Activated naive CD4-positive, alpha-beta T cell treated with anti-CD3 and anti-CD28 coated beads, Interleukin-2, amount 50 U/mL, for 72 hours (primary cell): ENCODE measurements at places on chromosomes 2 and 18.

DNA sequence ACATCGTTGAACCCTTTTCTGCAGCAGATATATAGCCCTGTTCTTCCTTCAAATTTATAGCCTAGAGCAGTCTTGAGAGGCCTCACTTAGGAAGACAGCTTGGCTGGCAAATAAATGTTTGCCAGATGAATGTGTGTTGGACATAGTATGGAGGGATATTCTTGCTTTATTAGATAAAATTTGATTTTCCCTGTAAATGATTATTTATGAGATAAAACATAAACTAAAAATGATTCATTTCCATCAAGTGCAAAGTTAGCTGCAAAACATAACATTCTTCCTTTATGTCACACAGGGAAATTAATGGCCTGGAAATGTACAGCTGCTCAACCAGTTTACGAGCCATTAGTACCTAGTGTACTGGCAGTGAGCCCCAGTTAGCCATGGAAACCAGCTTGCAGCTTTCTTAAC lies 82.5 kb downstream of the LIMS1 start:
- no peak for DNase-seq

DNA sequence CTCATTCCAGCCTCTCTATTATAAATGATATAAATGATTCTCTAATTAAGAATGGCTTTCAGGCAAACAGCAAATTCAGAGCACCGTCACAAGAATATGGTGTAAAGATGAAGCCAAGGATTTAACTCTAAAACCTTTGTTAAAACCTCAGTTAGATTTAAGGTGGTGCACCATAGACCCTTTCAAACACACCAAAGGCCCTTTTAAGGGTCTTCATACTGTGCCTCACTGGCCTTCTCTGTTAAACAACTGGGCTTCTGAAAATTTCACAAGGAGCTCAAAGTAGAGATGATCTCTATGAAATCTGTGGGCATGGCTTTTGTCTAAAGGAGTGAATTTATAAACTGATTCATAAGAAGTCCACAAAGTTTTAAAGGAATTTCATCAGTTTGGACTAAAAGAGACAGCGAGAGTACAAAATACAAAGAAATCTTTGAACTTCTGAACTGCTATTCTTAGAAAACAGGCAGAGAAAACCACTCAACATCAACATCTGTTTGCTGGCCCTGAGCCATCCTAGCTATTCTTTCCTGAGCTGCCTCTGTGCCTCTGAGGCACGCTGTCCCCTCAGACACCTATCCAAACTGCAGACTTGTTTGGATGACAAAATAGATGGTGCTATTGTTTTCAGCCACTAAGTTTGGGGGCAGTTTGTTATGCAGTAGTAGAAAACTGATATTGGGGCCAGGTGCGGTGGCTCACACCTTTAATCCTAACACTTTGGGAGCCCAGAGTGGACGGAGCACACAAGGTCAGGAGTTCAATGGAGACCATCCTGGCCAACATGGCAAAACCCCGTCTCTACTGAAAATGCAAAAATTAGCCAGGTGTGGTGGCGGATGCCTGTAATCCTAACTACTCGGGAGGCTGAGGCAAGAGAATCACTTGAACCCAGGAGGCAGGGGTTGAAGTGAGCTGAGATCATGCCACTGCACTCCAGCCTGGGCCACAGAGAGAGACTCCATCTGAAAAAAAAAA lies 72.9 kb upstream of the MYCN start:
- no peak for DNase-seq

- DNase-seq: peak; percentile 54
Observed at GRCh38 chr2:239396881-239397681, 3.7 kb downstream of the HDAC4 start.

DNA sequence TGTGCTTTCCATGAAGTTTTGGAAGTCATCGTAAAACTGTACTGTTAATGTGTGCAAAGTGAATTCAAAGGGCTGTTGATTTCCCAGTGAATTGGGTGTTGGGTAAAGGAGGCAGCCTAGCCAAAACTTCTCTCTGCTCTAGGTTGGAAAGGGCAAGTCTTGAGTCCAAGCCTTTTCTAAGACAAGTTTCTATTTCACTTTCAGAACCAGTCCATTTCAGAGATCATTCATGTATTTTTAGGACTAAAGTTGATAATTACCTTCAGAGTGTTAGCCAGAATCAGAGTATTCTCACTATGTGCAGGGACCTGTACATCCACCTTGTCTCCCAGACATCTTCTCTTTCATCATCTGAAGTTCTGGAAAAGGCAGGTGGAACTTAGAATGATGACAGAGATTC lies 636.1 kb upstream of the KLHL29 start:
- DNase-seq: no peak

GRCh38 chr2:188089901-188090300 lies 201.8 kb upstream of the GULP1 start:
- DNase-seq: no peak

- no peak for DNase-seq
Observed at GRCh38 chr18:64287926-64288325, 139.0 kb upstream of the LINC00305 start.

DNA sequence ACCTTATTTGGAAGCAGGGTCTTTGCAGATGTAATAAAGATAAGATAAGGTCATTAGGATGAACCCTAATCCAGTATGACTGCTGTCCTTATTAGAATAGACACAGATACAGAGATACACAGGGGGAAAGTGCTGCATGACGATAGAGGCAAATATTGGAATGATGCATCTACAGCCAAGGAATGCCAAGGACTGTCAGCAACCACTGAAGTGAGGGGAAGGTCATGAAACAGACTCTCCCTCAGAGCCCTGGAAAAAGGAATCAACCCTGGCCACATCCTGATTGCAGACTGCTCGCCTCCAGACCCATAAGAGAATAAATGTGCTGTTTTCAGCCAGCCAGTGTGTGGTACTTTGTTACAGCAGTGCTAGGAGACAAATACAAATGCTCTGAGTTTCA lies 14.8 kb downstream of the TMEM237 start:
- no peak for DNase-seq

- DNase-seq: no peak
Observed at GRCh38 chr2:235950473-235950809, 217.7 kb downstream of the GBX2 start.

- DNase-seq: no peak
Observed at GRCh38 chr2:46460241-46460921, 19.0 kb upstream of the TMEM247 start.

DNA sequence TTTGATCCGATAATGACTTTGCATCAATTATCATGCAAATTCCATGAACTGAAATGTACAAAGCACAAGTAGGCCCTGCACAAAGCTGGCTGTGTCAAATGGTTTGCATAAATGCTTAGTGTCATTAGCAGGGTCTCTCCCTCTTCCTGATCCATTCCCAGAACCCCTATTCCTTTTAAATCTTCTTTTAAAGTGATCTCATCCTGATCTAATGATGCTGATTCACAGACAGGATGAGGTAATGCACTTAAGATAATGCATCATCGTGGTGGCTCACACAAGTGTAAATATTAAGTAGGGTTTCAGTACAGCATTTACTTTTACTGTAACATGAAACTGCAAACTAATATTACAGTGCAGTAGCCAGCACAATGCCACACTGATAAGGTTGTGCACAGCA lies 304.8 kb upstream of the SOX11 start:
- no peak for DNase-seq

DNA sequence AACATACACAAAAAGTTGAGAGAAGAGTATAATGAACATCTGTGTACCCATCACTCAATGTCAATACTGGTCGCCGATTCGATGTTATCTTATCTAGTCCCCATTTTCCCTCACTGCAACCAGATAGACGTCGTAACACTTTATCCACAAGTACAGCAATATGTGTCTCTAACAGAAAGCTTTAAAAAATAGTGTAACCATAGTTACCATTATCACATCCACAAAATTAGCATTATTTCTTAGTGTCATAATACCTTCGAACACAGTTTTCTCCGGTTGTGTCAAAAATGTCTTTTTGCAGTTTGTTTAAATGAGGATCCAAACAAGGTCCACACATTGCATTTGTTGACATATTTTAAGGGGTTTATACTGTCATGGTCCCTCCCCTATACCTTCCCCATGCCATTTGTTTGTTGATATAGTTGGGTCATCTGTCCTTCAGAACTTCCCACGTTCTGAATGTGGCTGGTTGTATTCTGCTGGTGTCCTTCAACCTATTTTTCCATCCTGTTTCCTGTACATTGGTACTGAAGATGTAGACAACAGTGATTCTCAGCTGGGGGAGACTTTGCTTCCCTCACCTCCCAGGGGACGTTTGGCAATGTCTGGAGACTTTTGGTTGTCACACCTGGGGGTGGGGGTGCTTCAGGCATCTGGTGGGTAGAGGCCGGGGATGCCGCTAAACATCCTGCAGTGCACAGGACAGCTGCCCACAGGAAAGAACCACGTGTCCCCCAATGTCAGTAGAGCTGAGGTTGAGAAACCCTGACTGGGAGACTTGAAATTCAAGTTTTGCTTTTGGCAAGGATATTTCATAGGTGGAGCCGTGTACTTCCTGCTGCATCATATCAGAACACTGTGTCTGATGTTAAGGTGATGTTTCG lies 72.7 kb upstream of the SPRED2 start:
- no peak for DNase-seq

GRCh38 chr2:54977149-54977548 lies 73.1 kb downstream of the RTN4 start:
- no peak for DNase-seq

DNA sequence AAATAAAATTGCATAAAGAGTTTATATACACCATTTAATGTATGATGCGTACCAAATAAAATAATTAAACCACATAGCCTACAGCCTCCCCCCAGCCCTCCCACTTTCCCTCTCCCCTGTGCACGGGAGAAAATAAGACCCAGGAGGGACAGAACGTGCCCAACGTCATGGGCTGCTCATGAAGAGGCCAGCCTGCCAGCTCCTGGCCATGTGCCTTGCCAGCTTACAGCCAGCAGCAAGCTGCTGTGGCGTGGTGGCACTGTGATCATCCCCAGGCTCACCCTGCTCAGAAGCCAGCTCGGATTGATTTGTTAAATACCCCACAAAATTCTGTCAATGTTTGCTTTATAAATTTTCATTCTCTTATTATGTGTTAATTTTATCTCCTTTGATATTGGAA lies 7.6 kb downstream of the GPR148 start:
- no peak for DNase-seq

DNA sequence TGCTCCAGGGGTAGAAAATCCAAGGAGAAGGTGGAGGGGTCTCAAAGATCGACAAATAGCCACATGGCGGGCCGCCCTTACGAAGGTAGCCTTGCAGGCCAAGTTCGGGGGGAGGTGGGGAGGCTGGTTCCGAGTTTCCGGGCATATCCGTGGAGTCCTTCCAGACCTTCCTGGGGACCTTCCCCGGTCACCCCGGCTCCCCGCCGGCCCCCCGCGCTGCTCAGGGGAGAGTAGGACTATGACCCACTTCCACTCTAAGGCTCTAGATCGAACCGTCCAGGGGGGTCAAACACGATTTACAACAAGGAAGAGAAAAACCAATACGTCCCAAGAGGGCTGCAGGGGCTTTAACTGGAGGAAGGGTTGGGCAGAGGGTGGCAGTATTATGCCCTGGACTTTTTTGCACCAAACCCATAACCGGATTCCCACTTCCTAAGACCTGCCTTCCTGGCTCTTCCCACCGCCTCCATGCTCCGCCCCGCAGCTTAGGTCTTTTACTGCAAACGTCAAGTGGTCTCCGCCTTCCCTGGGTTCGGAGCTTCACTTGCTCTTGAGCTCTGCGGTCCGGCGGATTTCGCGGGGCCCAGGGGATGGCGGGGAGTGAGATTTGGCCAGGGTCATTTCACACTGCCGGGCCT lies 779 bp upstream of the LYPD6 start:
- no peak for DNase-seq

DNA sequence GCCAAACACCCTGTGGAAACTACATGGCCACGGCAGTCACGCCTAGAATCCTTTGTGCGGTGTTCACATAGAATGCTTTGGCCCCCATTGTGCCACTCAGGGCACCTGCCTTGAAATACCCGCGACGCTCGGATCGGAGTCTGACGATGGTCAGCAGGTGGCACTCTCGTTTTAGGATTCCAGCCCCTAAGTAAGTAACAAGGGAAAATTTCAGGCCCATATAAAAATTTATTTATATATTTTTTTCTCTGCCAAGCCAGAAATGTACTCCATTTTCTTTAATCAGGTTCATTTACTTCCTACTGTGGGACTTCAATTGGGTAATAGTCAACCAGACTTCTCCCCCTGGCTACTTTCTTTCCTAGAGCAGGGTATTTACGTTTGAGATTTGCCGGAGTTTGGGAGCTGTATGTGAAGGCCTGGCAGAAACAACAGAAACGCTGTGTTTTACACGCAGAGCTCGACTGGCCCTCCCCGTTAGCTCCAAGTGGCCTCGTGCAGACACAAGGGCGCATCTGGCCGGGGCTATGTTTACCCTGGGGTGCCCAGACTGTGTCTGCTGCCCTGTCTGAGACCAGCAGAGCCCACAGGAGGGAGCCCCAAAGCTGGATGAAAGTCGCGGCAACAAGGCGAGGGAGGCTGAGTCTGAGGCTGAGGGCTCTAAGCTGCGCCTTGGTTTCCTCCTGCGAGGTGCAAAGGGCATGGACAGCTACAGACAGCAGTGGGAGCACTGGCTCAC lies 41.6 kb downstream of the LRRC30 start:
- DNase-seq: no peak

- no peak for DNase-seq
Observed at GRCh38 chr2:234195516-234195915, 145.0 kb downstream of the SPP2 start.

GRCh38 chr2:107001964-107002696 lies 116.2 kb upstream of the ST6GAL2 start:
- no peak for DNase-seq

DNA sequence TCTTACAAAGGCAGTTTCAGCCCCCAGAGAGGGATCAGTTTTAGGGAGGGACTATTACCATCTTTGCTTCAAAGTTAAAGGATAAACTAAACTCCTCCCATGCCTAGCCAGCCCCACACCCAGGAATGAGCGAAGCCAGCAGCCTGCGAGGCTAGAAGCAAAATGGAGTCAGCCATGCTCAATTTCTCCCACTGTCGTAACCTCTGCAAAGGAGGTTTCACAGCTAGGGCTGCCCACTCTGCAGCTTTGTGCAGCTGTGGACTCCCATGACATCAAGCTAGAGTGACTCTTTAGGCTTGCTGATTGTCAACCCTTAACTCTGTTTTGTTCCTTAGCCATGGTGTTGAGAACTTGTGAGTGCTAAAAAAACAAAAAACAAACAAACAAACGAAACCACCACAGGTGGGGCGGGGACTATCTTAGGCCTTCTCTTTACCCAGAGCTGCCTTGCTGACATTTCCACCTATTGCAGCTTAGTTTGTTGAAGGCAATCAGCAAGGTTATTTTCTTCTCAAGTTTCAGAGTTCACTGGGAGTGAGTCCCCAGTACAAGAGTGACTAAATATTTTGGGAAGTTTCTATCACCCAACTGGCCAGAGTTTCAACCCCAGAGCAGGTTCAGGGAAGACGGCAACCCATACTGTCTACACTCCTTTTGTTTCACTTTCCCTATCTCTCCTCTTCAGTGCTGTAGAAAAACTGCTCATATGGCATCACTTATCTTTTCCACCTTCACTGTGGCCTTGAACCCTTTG lies 592.1 kb downstream of the XIRP2 start:
- DNase-seq: no peak

DNA sequence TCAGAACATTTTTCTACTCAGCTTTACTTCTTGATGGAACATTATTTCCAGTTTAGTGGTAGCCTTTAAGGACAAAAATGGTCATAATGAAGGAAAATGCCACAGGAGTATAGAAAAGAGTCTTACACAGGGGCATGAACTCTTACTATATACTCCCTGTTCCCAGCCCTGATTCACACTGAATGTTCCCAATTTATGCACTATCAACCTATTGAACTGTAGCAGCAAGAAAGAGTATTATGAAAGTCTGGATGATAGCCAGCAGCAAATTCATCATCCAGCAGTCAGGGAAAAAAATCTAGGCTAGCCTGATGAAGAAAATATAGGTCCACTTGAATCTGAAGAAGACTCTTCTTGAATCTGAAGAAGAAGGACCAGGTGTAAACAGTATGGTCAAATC lies 1170.3 kb upstream of the CHAC2 start:
- DNase-seq: no peak
